Endothelial cell of coronary artery (primary cell): ENCODE measurements at places on chromosomes 6 and 20. TPM values are rescaled to one million over a fixed set of nuclear protein-coding genes. Genes with fewer than 3 reads are reported as not detected.

SLC2A10 gene
- total RNA-seq, result 6.7 and 12.6 TPM in 2 replicates

ARMH2 gene
- not detected in 2 replicates for total RNA-seq

SLC17A4 gene
- not detected in 2 replicates for total RNA-seq

ARFGAP1 gene
- total RNA-seq, result 52.2 and 56.7 TPM in 2 replicates

JPH2 gene
- total RNA-seq, result 0.09 TPM in 1 of 2 replicates, not detected in the other

BLTP3A gene
- total RNA-seq, result 4.4 and 7.1 TPM in 2 replicates

LGSN gene
- not detected in 2 replicates for total RNA-seq

TMEM74B gene
- total RNA-seq, result 1.2 and 1.6 TPM in 2 replicates

AKAP7 gene
- total RNA-seq, result 1.6 and 2.1 TPM in 2 replicates

FBXO30 gene
- 13.3 and 14.0 TPM in 2 replicates for total RNA-seq

TRIM31 gene
- total RNA-seq, result not detected in 2 replicates

CYP24A1 gene
- not detected in 2 replicates for total RNA-seq

SSR1 gene
- 76.2 and 76.3 TPM in 2 replicates for total RNA-seq
